ENCODE measurements at places on chromosomes 4 and X.

DNA sequence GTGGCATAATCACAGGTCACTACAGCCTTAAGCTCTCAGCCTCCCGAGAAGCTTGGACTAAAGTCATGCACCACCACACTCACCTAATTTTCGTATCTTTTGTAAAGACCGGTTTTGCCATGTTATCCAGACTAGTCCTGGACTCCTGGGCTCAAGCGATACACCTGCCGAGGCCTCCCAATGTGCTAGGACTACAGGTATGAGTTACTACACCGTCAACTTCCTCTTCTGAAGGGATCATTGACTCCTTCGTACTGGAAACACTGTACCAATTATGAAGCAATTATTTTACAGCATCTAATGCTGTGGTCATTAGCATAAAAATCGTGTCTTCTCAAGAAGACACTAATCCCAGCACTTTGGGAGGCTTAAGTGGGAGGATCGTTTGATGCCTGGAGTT lies 35.2 kb downstream of the PDS5A start:
- no peak for DNase-seq

DNA sequence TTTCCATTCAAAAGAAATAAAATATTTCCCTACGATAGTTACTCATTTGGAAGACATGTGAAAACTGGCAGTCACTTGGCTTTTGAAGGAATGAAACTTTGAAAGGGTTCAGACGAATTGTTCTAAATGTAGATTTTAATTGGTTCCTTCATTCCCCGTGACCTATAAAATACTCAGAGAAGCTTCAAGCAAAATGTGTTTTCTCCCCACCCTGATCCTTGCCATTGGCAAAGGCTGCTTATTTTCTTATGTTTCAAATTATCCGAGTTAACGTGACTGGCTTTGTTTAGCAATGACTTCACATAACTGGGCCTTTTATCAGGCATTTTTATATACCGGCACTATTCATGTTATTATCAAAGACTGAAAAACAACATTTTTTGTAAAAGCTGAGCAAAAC lies 204.1 kb upstream of the NEIL3 start:
- DNase-seq, result no peak

DNA sequence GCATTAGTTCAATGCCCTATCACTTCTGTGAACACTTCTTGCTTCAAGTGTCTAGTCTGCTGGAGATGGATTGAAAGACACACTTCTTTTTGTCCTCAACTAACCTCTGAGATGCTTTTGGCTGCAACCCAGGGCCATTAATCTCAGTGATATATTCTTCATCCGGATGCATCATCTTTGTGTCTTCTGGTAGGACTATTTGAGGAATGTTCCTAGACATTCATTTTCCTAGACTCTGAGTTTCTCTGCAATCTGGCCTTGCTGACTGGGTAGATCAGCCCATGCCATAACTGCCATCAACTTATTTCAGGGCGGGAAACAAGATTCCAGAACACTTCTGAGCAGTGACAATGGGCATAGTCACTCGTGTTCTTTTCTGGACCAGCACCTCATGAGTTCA lies 329.4 kb downstream of the PDGFC start:
- DNase-seq, result no peak

DNA sequence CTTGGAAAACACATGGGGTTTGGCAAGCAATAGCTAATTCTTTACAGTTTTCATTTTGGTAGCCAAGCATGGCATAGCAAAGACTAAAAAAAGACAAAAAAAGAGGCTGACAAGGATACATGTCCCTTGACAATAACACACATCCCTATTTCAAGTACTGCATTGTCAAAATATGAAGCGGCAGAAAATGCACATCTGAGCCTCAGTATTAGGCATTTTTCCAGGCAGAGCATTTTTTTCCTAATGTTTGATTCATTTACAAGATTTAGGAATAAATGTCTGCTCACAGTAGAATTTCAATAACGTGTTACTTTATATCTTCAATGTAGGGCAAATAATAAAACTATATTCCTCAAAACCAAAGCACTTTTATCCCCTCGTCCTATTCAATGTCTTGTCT lies 216.3 kb upstream of the PCDH18 start:
- DNase-seq, result no peak

DNA sequence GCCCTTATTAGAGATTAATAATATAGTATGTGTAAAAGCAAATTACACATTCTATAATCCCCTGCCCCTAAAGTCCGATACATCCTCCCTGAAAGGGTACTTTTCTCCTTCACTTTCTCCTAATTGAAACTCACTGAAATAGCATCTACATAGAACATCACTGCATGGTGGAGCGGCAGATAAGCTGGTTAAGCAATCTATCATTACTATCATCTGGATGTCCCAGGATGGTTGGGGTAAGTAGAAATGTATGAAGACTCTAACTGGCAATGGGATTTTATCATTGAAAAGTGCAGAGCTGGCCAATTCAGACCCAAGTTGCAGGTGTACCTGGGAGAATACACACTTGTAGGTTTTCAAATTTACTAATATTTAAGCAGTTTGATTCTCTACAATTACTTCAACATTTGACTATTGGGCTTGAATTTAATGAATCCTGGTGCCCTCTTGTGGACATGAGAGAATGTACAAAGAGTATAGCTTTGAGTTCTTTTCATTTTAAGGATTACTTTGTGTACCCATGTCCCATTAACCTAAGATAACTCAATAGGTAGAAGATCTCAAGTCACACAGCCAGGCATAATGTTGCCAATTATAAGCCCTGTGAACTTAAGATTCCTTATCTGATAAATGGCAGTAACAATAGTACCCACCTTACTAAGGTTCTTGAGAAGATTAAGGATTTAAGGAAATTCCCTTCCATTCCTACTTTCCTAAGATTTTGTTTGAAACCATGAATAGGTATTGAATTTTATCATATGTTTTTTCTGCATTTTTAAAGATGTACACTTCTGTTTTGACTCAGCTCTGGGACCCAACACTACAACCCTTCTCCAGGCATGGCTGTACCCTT lies 69.8 kb downstream of the SHROOM3 start:
- DNase-seq, result peak; percentile 68

- DNase-seq, result no peak
Observed at GRCh38 chr4:23884261-23884660, 5.6 kb downstream of the PPARGC1A start.

GRCh38 chr4:16707874-16708273 lies 190.6 kb downstream of the LDB2 start:
- DNase-seq, result no peak

GRCh38 chrX:15860921-15861320 lies 6.3 kb upstream of the AP1S2 start:
- no peak for DNase-seq

- DNase-seq, result peak; percentile 16
Observed at GRCh38 chr4:37882665-37883296, 8.1 kb upstream of the TBC1D1 start.

GRCh38 chr4:145533001-145533400 lies 51.3 kb downstream of the SMAD1 start:
- peak; percentile 46 for DNase-seq

GRCh38 chr4:70855464-70855863 lies 15.8 kb upstream of the GRSF1 start:
- DNase-seq, result no peak

DNA sequence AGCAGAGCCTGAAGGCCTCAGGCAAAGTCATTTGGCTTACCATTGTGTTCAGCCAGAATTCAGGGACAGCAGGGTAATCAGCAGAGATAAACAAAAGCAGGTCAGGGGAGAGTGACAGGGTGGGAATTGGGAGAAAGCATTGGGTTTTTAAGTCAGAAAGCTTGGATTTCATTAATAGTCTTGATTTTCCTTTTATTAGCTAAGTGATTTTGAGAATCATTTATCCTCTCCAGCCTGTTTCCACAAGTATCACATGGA lies 410.1 kb downstream of the HNRNPD start:
- DNase-seq, result no peak

DNA sequence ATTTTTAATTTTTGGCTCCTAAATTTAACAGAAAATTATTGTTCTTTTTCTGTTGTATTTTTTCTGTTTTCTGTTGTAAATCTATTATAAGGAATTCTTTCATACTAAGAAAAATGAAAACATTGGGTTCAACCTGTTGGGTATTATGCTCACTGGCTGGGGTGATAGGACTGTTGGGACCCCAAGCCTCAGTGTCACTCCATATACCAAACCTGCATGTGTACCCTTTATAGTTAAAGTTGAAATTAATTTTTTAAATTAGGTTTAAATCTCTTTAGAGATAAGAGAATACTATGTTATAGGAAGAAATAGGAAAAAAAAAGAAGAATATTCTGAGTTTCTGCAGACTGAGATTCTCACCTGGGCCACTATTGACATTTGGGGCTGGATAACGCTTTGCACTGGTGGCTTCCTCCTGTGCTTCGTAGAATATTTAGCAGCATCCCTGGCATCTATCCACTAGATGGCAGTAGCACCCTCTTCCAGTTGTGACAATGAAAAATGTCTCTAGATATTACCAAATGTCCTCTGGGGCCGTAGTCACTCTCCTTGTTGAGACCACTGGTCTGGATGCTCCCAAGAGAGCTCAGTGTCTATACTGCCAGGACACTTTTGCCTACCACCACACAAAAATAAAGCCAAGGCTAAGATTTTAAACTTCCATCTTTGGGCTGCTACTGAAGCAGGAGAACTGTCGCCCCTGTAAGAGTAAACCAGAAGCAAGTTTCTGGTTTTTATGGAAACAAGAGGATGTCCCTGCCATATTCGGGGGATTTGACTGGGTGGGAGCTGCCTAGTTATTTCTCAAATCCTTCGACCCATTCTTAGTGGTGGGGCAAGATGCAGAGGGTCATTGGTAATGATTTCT lies 22.4 kb upstream of the CLTRN start:
- DNase-seq, result peak; percentile 72

- DNase-seq, result peak; percentile 31
Observed at GRCh38 chr4:5955856-5956255, 62.4 kb downstream of the C4orf50 start.

DNA sequence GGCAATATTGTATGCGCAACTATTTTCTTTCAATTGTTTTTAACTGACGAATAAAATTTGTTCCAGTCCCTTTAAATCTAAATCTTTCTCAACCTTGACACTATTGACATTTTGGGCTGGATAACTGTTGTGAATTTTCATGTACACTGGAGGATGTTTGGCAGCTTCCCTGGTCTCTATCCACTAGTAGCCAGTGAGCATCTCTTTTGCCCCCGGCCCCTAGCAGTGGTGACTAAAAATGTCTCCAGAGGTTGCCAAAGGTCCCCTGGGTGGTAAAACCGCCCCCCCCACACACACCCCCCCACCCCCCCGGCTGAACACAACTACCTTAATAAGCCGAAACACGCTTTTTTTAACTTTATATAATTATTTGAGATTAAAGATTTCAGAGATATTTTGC lies 514 bp downstream of the FANCB start:
- no peak for DNase-seq

- peak; percentile 2 for DNase-seq
Observed at GRCh38 chrX:149628280-149628679, 3.3 kb downstream of the TMEM185A start.

DNA sequence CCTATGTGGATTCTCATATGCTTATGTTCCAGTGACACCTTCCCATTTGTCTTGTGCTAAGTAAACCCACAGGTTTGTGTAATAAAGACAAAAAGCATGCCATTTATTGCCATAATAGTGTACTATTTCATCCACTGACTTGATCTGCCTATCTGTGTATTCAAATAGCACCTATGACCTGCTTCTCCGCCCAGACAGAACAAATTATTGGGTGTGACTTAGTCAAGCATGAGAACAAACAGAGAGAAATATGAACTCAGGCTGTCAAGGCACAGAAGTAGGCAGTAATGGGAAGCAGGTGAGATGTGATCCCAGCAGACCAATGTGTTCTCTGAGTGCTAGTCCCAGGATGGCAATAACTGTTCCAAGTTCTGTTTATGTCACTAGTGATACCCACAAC lies 25.4 kb downstream of the ELOVL6 start:
- DNase-seq, result peak; percentile 32

DNA sequence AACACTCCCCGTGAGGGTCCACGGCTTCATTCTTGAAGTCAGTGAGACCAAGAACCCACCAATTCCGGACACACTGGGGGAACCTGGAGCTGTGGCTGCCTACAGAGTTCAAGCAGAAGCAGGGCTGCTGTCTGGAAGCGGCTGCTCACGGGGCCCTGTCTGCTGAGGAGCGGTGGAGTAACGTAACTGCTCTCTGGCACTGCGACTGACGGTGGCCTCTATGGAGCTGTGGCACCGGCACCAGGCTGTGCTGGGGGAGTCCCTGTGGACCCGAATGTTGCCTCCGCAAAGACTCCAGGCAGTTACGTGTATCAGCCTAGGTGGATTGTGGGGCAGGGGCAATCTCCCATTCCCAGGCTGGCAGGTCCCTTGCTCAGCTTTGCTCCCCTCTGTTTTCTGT lies 703.3 kb upstream of the FRG1 start:
- no peak for DNase-seq

- DNase-seq, result no peak
Observed at GRCh38 chr4:118113220-118113619, 78.9 kb downstream of the NDST3 start.

DNA sequence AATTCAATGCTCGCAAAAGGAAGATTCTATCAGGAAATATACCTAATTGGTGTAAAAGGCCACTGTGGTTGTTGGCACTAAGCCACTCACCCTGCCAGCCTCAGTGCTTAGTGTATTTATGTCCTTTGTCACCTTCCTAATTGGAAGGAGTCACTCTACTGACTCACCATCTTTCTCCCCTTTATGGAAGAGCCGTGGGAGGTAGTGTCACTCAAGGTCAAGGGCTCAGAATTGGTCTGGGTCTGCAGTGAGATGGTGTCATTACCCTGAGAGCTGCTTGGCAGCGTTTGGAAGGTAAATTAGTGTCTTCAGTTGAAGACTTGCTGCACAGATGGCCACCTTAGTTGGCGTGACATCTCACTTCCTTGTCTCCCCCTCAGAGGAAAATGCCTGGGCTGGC lies 41.7 kb upstream of the CDKN2AIP start:
- peak; percentile 82 for DNase-seq

- DNase-seq, result peak; percentile 14
Observed at GRCh38 chr4:4549534-4549933, 7.7 kb upstream of the STX18 start.

DNA sequence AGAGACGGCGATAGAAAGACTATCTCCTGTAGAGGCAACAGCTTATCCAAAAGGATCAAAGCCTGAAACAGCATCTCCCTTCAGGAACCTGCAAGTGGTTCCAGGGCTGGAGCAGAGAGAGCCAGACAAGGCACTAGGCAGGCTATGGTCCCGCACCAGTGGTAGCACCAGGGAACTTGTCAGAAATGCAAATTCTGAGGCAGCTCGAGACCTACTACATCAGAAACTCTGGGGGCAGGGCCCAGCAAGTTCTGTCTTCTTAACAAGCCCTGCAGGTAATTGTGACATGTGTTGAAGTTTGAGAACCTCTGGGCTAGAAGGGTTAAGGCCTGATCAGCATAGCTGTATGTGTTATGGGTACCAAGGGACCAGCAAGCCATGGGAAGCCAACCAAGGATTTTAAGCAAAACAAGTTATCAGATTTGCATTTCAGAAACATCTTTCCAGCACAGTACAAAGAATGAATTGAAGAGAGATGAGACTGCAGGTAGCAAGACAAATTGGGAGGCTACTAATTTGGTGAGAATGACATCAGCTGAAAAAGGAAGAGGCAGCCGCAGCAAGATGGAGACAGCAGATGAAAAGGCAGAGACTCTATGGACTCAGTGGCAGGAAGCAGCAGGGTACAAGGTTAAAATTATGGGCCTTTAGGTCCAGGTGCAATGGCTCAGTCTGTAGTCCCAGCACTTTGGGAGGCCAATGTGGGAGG lies 139.7 kb downstream of the TSPAN5 start:
- no peak for DNase-seq

Data from kidney tubule cell (primary cell).